ENCODE measurements at places on chromosomes 2 and 18.

DNA sequence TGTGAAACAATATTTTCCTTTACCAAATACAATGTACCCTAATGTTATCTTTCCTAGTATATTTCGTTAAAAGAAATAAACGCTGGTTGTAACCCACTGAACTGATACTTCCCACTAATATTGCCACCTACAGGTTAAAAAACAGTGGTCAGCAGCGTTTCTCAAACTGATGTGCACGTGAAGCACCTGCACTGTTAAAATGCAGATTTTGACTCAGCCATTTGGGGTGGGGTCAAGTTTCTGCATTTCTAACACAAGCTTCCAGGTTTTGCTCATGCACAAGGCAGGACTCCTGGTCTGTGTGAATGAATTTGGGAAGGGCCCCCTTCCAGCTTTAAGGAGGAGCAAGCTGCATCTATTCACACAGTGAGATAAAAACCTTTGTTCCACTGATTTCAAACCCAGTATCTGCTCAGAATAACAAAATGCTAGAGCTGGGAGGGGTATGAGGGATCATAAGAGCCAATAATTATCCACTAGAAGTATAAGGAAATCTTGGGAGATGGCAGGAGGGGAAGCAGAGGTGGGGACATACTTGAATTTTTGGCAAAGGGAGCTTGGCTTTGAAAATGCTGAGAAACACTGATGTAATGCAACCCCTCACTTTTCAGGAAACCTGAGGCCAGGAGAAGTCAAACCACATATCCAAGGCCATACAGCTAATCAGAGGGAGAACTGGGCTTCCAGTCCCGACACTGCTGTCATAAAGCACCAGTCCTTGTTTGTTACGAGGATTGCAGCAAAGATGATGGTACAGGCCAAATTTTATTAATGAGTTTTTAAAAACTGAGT is 116.2 kb downstream of the RBMS1 start:
- DNase-seq, result no peak

- DNase-seq, result no peak
Measured at GRCh38 chr2:84858937-84859336, 21.9 kb downstream of the TRABD2A start.

- no peak for DNase-seq
Measured at GRCh38 chr2:240455647-240456446, 20.4 kb downstream of the GPC1 start.

- DNase-seq, result no peak
Measured at GRCh38 chr18:66676699-66677098, 72.8 kb upstream of the CDH19 start.

DNA sequence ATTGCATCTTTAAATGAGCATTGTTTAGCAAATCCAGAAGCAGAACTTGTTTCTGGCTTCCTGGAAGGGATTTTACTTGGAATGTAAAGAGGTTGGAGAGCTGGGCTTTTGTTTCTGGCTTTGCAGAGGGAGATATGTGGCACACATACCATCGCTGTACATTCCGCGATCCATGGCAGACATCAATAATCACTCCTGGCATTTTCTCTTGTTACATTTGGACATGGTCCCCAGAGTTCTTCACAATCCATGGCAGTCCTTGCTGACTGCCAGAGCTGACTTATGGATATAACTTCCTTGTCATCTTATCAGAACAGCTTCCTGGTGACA is 445.6 kb upstream of the SPRED2 start:
- no peak for DNase-seq

GRCh38 chr2:186068139-186068801 is 329.7 kb downstream of the FSIP2 start:
- DNase-seq, result no peak

- DNase-seq, result no peak
Measured at GRCh38 chr18:45056926-45057325, 376.2 kb downstream of the SETBP1 start.

DNA sequence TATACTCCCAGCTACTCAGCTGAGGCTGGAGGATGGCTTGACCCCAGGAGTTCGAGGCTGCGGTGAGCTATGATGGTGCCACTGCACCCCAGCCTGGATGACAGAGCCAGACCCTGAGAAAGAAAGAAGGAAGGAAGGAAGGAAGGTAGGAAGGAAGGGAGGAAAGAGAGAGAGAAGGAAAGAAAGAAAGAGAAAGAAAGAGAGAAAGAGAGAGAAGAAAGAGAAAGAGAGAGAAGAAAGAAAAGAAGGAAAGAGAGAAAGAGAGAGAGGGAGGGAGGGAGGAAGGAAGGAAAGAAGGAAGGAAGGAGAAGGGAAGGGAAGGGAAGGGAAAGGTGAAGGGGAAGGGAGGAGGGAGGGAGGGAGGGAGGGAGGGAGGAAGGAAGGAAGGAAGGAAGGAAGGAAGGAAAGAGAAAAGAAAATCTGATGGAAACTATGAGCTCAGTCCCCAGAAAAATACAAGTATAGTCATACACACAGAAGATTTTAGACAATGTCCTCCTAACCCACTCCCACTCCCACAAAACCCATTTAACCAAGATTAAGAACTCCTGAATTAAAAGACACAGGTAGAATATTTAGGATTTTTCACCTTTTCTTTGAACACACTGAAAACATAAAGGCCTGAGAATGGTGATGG is 15.6 kb downstream of the FZD7 start:
- no peak for DNase-seq

DNA sequence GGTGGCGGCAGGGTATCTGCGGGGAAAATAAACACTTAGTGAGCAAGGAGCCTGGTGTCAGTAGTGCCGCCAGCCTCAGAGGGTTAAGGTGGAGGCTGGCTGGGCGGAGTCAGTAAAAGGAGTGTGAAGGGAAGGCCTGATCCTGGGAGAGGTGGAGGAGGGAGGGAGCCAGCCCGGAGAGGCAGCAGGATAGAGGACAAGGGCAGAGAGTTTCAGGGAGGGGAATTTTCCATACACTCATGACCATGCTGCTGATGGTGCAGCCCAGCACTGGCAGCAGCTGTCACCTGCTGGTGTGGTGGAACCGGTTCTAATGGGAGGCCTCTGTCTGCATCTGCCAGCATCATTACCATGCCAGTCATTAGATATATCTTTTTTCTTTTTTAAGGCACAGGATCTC is 2.0 kb upstream of the TEX44 start:
- DNase-seq, result no peak

- DNase-seq, result no peak
Measured at GRCh38 chr2:240256704-240257637, 116.5 kb upstream of the OTOS start.

DNA sequence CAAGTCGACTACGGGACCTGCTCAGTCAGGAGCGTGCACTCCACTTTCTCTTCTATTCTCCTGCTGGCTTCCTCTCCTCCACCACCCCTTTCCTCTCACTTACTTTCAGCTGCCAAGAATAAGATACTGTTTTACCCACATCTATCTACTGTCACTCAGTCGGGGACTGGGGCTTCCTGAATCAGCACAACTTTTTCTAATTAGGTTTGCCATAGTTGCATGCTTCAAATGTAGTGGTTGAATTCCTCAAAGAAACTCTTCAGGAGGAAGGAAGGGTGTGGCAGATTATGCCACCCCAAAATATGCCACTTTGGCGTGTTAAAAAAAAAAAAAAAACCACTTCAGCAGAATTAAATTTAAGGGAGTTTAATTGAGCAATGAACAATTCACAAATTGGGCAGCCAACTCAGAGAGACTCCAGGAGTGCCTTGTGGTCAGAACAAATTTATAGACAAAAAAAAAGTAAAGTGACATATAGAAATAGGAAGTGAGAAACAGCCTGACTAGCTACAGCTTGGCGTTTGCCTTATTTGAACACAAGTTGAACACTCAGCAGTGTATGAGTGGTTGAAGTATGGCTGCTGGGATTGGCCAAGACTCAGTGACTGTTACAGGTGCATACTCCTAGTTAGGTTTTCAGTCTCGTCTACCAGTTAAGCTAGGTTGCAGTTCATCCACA is 32.5 kb upstream of the RMDN2 start:
- no peak for DNase-seq

GRCh38 chr2:25814681-25815080 is 63.6 kb downstream of the ASXL2 start:
- no peak for DNase-seq

DNA sequence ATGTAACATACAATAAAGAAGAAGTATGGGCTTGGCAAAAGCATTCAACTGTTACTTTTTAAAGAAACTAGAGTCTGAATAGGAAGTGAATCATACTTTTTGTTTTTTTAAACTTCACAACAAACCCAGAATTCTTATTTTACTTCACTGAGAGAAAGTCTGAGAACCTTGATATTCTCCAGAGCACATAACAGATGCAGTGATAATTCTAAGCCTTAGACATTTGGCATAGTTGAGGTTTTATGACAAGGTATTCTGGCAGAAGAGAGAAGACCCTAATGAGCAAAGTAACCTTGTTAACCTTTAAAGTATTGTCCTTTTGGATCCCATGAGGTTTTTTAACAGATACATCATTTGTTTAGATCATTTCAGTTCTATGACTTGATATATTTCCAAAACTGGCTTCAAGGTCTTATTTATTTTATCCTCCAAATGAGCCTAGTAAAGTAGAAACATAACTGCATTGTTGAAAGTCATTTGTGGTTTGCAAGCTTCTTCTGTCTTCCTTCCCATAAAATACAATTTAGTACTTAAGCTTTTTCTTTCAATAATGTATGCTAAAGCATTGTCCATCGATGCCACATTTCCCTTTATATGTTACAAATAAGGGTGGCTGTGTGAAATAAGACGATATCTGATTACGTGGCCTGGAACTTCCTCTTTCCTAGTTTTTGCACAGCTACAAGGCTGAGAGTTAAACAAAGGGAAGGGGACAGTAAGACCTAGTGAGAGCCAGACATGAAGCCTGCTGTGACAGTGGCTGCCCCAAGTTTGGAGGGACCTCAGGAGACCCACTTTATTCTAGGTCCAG is 86.1 kb upstream of the ITPRID2 start:
- DNase-seq, result no peak

DNA sequence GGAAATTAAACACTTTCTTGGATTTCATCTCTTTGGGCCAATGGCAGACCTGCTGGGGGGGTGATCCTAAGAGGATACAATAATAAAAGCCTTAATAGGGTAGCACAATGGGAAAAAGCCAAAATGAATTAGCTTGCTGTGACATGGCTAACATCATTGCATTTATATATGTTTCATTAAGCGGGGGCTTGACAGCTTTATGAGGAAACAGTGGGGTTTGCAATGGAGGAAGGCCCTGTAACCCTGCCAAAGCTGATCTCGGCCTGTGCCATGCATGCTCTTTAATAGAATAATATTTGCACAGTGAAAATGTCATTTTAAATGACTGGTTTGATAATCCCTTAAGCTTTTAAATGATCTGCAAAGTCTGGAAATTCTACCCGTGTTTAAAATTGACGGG is 291.5 kb downstream of the SLC4A3 start:
- no peak for DNase-seq

GRCh38 chr18:48739266-48740067 is 200.6 kb downstream of the CTIF start:
- DNase-seq, result no peak

GRCh38 chr2:3532941-3533340 is 13.6 kb upstream of the ADI1 start:
- DNase-seq, result no peak

GRCh38 chr2:145124085-145124484 is 604.2 kb upstream of the ZEB2 start:
- no peak for DNase-seq

Measured in cardiac septum (tissue), 1 donor.